Gastrocnemius medialis (tissue), 4 donors: ENCODE measurements at places on chromosomes 5 and 9. TPM values are rescaled to one million over a fixed set of nuclear protein-coding genes. Genes with fewer than 3 reads are reported as not detected.

- DNase-seq = no peak
These were observed 338 bp downstream of the ABHD17B start for GRCh38 chr9:71910650-71911060.

- DNase-seq = no peak
These were observed 857 bp downstream of the FAM169A start for GRCh38 chr5:74865256-74865803.

SCGB3A2 gene
- not detected for total RNA-seq

GRCh38 chr5:170267431-170268152 lies 30.0 kb downstream of the LCP2 start:
- peak; percentile 59 for DNase-seq

- no peak for DNase-seq
These were observed 69.4 kb upstream of the FCN2 start for GRCh38 chr9:134811079-134811672.

ADAMTS19 gene
- 1.2 TPM for total RNA-seq

DNA sequence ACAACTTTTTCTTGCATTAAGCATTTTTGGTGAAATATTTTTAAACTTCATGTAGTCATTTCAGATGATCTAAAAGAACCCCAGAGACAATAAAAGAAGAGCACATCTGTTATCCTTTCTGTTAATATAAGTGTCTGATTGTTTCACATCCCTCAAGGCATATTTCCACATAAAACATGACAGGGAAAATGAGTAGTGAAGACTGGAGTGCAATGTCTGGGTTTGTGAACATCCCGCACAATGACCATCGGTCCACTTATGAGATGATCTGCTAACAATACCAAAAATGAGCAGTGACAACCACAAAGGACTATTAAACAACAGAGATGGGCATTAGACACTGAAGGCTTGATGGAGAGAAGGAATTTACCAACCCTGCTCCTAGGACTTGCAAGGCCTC lies 209.1 kb downstream of the NR2F1-AS1 start:
- DNase-seq = no peak

GRCh38 chr5:1544294-1544961 lies 20.7 kb upstream of the LPCAT1 start:
- DNase-seq = no peak

- DNase-seq = no peak
These were observed 486.8 kb downstream of the PSAT1 start for GRCh38 chr9:78783743-78784142.

WNT8A gene
- not detected for total RNA-seq

SRA1 gene
- 36.2 TPM for total RNA-seq

DNA sequence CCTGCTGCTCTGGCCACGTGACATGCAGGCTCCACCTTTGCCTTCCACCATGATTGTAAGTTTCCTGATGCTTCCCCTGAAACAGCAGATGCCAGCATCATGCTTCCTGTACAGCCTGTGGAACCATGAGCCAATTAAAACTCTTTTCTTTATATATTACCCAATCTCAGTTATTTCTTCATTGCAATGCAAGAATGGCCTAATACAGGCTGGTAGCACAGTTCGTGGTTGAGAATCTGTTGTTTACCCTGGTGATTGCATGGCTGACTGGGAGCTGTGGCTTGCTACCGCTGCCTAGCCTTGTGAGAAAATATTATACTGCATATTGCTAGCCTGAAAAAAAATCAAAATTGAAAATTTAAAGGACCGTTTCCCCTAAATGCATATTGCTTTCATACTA lies 44.8 kb upstream of the PTPN3 start:
- no peak for DNase-seq

GRCh38 chr9:106111039-106111730 lies 416.8 kb downstream of the TMEM38B start:
- no peak for DNase-seq

GRCh38 chr5:81534441-81534840 lies 140.5 kb upstream of the ACOT12 start:
- DNase-seq = no peak

DNA sequence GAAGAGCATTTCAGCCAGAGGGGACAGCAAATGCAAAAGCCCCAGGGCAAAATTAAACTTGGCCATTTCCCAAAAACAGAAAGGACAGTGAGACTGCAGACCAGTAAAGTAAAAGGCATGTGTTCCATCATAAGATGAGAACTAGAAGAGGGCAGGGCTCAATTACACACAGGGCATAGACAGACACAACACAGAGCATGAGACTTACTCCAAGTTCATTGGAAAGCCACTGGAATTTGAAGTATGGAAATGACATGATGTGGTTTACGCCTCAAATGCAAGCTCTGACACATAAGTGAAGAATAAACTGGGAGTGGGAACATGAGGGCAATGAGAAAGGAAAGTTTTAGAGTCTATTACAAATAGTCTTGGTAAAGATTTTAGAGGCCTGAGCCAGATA lies 446.6 kb upstream of the GRIA1 start:
- no peak for DNase-seq

DNA sequence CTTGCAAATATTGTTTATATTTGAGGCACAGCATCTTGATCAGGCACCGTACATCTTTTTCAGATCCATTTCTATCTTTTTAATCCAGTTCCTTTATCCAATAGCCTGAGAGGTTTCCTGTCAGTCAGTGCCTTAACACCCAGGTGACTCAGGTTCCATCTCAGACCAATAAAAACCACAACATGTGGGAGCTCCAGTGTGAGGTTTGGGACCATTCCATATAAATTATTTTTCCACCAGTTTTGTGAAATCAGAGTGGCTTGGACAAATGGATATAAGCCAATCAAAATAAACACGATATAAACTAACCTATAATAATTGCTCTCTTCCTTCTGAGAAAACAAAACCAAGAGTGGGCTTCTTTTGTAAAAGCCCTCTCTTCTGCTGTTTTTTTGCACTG lies 351.3 kb downstream of the NTRK2 start:
- no peak for DNase-seq

DNA sequence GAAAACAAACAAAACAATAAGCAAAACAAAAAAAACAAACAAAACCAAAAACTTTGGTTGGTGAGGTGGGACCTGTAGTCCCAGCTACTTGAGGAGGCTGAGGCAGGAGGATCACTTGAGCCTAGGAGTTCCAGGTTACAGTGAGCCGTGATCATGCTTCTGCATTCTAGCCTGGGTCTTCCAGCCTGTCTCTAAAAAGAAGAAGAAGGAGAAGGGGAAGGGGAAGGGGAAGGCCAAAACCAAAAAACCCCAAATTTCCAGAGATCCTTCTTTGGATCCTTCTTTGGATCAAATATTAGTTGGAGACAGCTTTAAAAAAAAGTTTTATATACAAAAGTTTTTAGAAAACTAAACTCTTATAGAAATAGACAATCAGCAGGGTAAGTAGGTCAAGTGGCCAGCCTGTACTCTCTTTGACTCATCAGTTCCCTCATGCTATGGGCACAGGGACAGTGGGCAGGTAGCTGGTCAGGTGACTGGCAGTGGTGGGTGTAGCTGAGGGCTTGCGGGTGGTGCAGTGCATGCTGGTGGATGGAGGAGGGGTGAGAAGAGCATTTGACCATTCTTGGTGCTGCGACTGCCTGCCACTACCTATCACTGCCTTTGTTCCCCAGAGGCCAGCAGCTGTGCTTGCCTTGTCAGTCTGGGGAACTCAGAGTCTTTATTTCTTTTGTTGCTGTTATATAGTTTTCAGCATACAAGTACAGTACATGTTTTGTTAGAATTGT lies 12.6 kb downstream of the RCL1 start:
- peak; percentile 92 for DNase-seq

DNA sequence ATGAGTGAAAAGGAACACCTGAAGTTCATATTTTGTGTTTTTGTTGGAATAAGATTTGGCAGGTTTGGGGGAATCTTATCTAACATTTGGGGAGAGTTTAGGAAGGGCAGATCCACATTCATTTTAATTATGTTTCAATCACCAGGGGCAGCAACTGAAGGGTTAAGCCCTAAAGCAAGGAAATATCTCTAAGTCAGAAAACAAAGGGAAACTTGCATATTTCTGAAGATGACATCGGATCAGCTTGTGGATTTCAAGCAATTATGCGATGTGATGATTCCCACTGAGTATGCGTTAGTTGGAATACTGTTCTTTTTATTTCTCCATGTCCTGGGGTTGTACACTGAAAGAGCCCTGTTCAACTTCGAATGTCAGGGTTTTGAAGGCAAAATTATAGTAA lies 59.8 kb upstream of the NFIB start:
- DNase-seq = no peak

- no peak for DNase-seq
These were observed 1232.0 kb upstream of the CDH18 start for GRCh38 chr5:21219966-21220365.

SH3GL2 gene
- not detected for total RNA-seq

DNA sequence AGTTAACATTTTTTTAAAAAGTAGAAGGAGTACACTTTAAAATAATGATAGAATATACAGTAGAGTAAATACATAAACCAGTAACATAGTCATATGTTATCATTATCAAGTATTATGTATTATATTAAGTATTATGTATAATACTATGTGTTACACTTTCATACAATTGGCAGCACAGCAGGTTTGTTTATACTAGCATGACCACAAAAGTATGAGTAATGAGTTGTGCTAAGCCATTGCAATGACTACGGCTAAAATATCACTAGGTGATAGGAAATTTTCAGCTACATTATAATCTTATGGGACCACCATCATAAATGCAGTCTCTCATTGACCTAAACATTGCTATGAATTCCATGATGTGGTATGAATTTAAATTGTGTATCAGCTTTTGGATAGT lies 506.0 kb downstream of the HTR1A start:
- DNase-seq = no peak

NTNG2 gene
- 0.61 TPM for total RNA-seq

WNK2 gene
- total RNA-seq = 11.3 TPM

DNA sequence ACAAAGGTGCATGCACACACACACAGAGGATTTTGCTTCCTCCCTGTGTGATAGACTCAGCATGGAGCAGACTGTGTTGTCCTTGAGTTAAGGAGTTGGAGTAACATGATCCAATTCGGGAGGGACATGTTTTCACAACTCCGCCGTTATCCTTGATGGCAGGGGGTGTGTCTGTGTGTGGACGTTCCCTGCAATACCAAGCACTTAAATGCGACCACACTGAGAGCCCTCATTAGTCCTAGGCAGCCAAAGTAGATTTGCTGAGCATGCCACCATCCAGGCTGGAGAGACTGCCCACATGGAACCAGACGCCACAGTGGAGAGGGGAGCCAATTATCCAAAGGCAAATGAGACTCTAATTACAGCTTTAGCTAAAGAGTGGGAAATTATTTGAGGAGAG lies 140.1 kb downstream of the DOCK2 start:
- DNase-seq = no peak

MTRR gene
- 52.7 TPM for total RNA-seq

GRCh38 chr5:142438573-142438972 lies 113.8 kb upstream of the SPRY4 start:
- DNase-seq = no peak

DNA sequence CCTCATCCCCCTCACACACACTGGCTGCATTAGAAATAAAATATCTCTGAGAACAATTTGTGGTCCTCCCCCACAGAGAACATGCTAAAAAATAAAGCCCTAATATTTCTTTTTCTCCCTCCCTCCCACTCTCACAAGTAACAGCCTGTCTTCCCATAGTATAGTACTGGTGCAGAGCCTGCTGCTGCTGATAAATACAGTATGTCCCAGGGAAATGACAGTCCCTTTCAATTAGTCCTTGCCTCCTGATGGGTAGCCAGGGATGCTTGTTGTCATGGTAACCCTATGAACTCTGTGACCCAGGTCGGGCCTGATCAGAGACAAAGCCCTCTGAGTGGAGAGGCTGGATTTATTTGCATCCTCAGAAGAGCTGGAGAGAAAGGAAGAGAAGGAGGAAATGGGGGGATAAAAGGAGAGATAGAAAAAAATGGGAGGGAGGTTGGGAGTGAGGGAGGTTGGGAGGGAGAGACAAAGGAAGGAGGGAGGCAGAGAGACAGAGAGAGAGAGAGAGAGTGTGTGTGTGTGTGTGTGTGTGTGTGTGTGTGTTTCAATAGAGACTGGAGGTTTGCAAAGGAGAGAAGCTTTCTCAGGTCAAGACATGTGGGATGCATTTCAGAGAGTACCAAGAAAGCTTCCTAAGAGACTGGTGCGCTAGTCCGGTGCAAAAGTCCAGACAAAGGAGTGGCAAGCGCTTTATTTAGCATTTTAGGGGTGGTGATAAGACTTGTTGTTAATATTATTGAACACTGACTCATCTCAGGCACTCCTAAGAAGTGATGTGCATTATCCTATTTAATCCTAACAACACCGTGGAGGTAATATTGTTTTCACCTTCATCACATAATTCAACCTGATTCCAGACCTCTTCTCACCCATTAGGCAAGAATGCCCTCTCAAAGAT lies 260.8 kb downstream of the FAM114A2 start:
- DNase-seq = no peak

DNA sequence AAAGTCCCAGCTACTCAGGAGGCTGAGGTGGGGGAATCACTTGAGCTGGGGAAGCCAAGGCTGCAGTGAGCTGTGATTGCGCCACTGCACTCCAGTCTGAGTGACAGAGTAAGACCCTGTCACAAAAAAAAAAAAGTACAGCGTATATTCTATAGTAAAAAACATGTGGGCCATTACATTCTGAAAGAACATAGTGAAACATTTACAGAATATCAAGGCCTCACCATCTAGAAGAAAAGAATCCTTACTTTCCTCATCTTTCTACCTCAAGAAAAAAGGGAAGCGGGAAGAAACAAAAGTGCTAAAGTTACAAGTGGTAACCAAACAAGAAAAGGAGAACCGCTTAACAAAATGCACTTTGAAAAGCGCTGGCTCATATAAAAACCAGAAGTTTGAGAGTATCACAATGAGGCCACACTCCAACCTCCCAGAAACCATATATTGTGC lies 5.7 kb upstream of the SYK start:
- no peak for DNase-seq

ABO gene
- 0.24 TPM for total RNA-seq

DNA sequence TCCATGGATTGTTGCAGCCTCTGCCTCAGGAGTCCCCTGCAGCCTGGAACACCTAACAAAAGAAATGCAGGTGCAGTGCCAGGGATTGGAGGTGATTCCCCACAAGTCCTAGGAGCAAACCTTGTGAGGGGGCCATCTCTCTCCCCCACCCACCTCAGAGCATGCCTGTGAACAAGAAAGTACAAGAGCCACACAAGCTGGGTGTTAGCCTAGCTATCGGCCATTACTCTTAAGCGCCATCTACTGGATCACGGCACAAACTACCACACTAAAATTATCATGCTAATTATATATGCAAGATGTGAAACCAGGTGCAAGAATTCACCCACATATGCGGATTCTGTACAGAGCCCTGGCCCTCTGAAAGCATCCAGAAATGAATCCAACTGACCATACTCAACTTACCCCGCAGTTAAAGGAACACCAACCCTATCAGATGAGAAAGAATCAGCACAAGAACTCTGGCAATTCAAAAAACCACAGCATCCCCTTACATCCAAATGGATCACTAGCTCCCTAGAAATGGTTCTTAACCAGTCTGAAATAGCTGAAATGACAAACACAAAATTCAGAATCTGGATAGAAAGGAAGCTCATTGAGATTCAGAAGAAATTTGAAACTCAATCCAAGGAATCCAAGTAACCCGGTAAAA lies 16.5 kb upstream of the PRSS3 start:
- DNase-seq = no peak

TSSK1B gene
- not detected for total RNA-seq

GFI1B gene
- not detected for total RNA-seq
